ENCODE measurements at places on chromosomes 12 and 14. TPM values are rescaled to one million over a fixed set of nuclear protein-coding genes. Genes with fewer than 3 reads are reported as not detected.

Gene CNTN1
- total RNA-seq: 1.1 TPM

Gene OLR1
- 3.3 TPM for total RNA-seq

Gene NPFF
- total RNA-seq: not detected

Gene CLEC4D
- 0.15 TPM for total RNA-seq

Gene PNN
- 50.8 TPM for total RNA-seq

Gene MGST1
- 702 TPM for total RNA-seq

Gene TSHR
- not detected for total RNA-seq

Gene ZBTB39
- total RNA-seq: 4.3 TPM

DNA sequence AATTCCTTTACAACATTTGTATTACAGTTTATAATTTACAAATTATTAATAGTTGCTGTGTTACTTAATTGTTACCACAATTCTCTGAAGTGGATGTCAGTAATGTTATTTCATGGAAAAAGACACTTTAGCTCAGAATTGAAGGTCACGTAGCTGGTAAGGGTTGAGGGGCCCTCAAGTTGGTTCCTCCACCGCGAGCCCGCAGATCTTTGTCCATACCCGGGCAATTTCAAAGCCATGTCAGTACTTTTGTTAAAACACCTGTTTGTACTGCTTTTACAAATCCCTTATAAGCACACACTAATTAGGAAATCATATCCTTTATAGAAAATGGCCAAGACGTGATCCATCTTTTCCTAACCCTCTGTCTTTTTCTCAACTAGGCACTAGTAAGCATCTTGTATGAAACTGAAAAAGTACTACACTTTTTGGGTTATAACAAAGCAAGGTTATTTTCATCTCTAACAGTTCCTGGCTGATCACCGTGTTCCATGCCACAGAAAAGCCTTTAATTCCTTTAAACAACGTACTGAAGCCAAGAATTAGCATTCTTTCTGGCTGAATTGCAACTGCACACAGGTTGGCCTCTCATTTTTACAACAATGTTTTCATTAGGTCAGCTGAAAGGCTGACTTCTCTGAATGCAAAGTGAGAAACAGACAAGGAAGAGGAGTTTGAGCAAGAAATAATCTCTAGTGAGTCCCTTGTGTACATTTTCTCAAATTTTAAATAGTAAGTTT lies 76.1 kb downstream of the CNTN1 start:
- H3K4me1 ChIP-seq: no peaks in the 10 kb centered on the region
- no peak for DNase-seq
- H3K4me3 ChIP-seq: no peak overlapping the region
- H3K36me3 ChIP-seq: no peaks in the 10 kb centered on the region

GRCh38 chr12:62215506-62215905 lies 44.7 kb upstream of the USP15 start:
- DNase-seq: no peak
- no peaks in the 10 kb centered on the region for H3K36me3 ChIP-seq
- no peaks in the 10 kb centered on the region for H3K27me3 ChIP-seq
- H3K4me1 ChIP-seq: no peaks in the 10 kb centered on the region
- H3K27ac ChIP-seq: no peak overlapping the region

DNA sequence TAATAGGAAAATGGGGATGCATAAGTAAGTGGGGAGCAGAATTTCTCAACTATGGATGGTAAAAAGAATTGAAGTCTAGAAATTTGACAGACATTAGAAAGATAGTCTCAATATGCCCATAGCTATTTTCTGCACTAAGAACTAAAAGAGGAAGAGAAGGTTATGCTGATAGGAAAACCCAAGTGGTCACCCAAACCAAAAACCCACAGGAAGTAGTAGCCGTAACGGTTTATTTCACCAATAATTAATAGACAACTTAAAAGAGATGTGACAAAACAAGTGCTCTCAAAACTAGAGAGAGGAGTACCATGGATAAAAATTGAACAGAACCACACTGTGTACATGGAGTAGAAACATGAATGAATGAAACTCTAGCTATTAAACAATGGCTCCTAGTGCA lies 295.4 kb downstream of the FSCB start:
- DNase-seq: no peak
- no peaks in the 10 kb centered on the region for H3K27me3 ChIP-seq
- H3K27ac ChIP-seq: no peak overlapping the region
- H3K36me3 ChIP-seq: no peaks in the 10 kb centered on the region
- H3K4me1 ChIP-seq: no peaks in the 10 kb centered on the region

DNA sequence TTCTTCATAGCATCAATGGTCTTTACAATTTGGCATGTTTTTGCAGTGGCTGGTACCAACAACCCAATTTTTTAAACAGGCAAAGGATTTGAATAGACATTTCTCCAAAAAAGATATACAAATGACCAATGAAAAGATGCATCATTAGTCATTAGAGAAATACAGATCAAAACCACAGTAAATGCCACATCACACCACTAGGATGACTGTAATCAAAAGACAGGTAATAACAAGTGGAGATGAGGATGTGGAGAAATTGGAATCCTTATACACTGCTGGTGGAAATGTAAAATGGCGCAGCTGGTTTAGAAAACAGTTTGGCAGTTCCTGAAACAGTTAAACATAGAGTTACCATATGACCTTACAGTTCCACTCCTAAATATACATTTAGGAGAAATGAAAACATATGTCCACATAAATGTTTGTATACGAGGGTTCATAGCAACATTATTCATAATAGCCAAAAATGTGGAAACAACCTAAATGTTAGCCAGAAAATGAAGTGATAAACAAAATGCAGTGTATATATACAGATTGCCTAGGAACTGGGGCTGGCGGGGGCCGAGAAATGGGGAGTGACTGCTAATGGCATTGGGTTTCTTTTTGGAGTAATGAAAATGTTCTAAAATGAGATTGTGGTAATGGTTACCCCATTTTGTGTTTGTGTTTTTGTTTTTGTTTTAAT lies 55.2 kb downstream of the TGFB3 start:
- H3K4me1 ChIP-seq: no peaks in the 10 kb centered on the region
- H3K4me3 ChIP-seq: no peak overlapping the region
- H3K36me3 ChIP-seq: no peaks in the 10 kb centered on the region
- H3K27ac ChIP-seq: no peak overlapping the region

DNA sequence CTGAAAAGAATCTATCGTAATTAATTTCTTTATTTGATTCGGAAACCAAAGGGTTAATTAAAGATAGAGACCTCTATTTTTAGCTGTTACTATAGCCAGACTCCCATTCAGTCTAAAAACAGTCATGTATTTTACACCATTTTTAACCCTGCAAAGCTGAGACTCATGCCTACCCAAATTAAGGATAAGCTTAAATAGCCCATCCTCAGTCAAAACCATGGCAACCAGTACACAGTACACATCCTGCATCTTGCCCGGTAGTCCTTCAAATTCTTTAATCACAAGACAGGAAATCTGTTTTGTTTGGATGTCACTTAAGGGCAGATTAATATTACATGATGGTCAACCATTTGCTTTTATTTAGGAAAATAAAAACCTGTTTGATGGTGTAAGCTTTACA lies 25.5 kb upstream of the KCNK10 start:
- no peaks in the 10 kb centered on the region for H3K36me3 ChIP-seq
- DNase-seq: no peak
- no peaks in the 10 kb centered on the region for H3K4me1 ChIP-seq
- no peaks in the 10 kb centered on the region for H3K27me3 ChIP-seq
- H3K27ac ChIP-seq: no peak overlapping the region

- peaks cover 3% of the 10 kb centered on the region for H3K4me1 ChIP-seq
- H3K4me3 ChIP-seq: peak overlapping the region; percentile 92
- H3K36me3 ChIP-seq: no peaks in the 10 kb centered on the region
- DNase-seq: no peak
Measured at GRCh38 chr12:52007158-52007921, 594 bp downstream of the TAMALIN start.

- no peaks in the 10 kb centered on the region for H3K27me3 ChIP-seq
- peak overlapping the region; percentile 99 for H3K4me3 ChIP-seq
- no peaks in the 10 kb centered on the region for H3K36me3 ChIP-seq
- peak overlapping the region; percentile 96 for H3K27ac ChIP-seq
Measured at GRCh38 chr12:12715459-12716150, 1.6 kb upstream of the CDKN1B start.

- no peak for DNase-seq
- H3K27me3 ChIP-seq: no peaks in the 10 kb centered on the region
- no peaks in the 10 kb centered on the region for H3K36me3 ChIP-seq
- no peak overlapping the region for H3K27ac ChIP-seq
Measured at GRCh38 chr12:45121224-45121623, 70.3 kb upstream of the DBX2 start.

GRCh38 chr12:114003286-114003685 lies 37.2 kb upstream of the RBM19 start:
- no peak overlapping the region for H3K4me3 ChIP-seq
- no peaks in the 10 kb centered on the region for H3K4me1 ChIP-seq
- peaks cover 21% of the 10 kb centered on the region for H3K27me3 ChIP-seq
- H3K36me3 ChIP-seq: no peaks in the 10 kb centered on the region
- H3K27ac ChIP-seq: no peak overlapping the region

GRCh38 chr12:110917467-110917866 lies 2.9 kb downstream of the MYL2 start:
- H3K4me1 ChIP-seq: no peaks in the 10 kb centered on the region
- H3K27ac ChIP-seq: no peak overlapping the region
- H3K36me3 ChIP-seq: no peaks in the 10 kb centered on the region
- H3K27me3 ChIP-seq: no peaks in the 10 kb centered on the region

- no peaks in the 10 kb centered on the region for H3K36me3 ChIP-seq
- no peak overlapping the region for H3K27ac ChIP-seq
- H3K4me3 ChIP-seq: no peak overlapping the region
Measured at GRCh38 chr14:55752580-55753390, 172.8 kb downstream of the KTN1 start.

DNA sequence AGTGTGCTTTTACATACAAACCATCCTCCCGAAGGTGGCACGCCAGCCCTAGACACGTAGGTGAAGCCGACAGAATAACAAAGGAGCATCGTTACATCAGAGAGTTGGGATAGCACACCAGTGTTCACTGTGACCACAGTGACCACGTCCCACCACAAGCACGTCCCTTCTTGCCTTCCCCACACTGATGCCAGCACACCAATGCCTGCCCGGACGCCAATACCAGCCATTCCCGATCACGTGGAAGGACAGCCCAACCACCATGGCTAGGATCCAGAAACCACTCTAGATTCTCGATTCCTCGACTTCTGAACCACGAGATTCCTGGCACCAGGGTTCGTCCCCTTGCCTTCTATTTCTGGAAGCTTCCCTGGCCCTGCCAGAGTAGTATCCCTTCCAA lies 48.0 kb upstream of the GPR68 start:
- DNase-seq: peak; percentile 78
- H3K4me1 ChIP-seq: no peaks in the 10 kb centered on the region
- H3K27me3 ChIP-seq: no peaks in the 10 kb centered on the region
- peak overlapping the region; percentile 45 for H3K27ac ChIP-seq
- H3K36me3 ChIP-seq: no peaks in the 10 kb centered on the region
- H3K4me3 ChIP-seq: no peak overlapping the region

- no peak overlapping the region for H3K4me3 ChIP-seq
- H3K27me3 ChIP-seq: no peaks in the 10 kb centered on the region
- H3K4me1 ChIP-seq: peaks cover 28% of the 10 kb centered on the region
- peak overlapping the region; percentile 91 for H3K27ac ChIP-seq
- peak; percentile 69 for DNase-seq
- no peaks in the 10 kb centered on the region for H3K36me3 ChIP-seq
Measured at GRCh38 chr14:68510201-68511128, 282.4 kb downstream of the ZFP36L1 start.

- H3K4me1 ChIP-seq: no peaks in the 10 kb centered on the region
- H3K36me3 ChIP-seq: no peaks in the 10 kb centered on the region
- H3K27ac ChIP-seq: no peak overlapping the region
- H3K27me3 ChIP-seq: no peaks in the 10 kb centered on the region
- DNase-seq: no peak
Measured at GRCh38 chr12:57993834-57994233, 52.5 kb downstream of the ATP23 start.

DNA sequence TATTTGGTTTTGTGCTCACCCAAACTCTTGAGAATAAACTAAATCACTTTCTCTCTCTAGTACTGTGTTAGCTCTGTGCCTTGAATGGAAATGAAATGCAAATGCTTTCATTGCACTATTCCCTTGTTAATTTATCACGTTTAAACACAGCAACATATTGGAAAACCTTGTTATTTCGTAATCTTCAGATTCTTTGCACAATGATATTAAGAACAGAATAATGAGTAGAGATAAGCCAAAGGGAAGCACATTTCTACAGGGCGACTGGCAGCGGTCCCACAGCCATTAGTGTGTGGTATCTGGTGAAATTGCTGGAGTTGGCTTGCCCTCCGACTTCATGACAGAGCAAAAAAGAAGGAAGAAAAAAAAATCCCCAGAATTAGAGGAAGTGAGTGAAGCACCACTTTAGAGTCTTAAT lies 166.1 kb upstream of the E2F7 start:
- H3K36me3 ChIP-seq: no peaks in the 10 kb centered on the region
- peak; percentile 52 for DNase-seq
- no peaks in the 10 kb centered on the region for H3K27me3 ChIP-seq
- H3K4me3 ChIP-seq: peak overlapping the region; percentile 23

DNA sequence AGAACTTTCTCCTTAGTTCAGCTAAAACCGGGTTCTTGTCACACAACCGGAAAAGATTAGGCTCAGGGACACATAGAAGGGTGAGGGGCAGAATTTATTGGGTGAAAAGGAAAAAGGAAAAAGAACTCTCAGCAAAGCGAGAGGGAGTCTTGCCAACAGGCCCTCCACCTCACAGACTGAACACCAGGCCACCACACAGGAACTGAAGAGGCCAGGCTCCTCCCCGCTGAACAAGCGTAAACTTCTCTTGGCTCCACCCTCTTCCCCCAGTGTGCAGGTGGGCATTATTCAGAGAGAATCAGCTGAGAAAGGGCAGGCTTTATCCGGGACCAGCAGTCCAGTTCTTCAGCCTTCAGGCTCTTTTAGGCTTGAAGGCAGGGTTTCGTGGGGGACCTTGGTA lies 125.6 kb upstream of the FGD4 start:
- no peaks in the 10 kb centered on the region for H3K4me1 ChIP-seq
- no peak for DNase-seq
- H3K36me3 ChIP-seq: no peaks in the 10 kb centered on the region
- no peak overlapping the region for H3K27ac ChIP-seq
- H3K4me3 ChIP-seq: no peak overlapping the region

DNA sequence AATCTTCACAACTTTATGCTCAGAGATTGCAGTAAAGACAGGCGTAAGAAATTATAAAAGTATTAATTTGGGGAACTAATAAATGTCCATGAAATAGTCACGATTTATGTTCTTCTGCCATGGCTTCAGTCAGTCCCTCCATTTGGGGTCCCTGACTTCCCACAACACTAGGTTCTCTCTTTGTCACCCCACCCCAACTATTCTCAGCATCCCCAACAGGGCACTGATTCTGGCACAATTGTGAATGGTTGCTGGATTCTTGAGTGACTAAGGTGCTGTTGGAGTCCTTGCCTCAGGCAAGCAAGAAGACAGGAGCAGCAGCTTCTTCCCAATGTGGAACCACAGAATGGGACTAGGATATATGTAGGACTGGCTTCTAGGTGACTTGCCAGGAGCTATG lies 15.3 kb downstream of the KRT76 start:
- no peak overlapping the region for H3K4me3 ChIP-seq
- no peak for DNase-seq
- no peak overlapping the region for H3K27ac ChIP-seq
- H3K4me1 ChIP-seq: no peaks in the 10 kb centered on the region
- H3K36me3 ChIP-seq: no peaks in the 10 kb centered on the region
- no peaks in the 10 kb centered on the region for H3K27me3 ChIP-seq
